ENCODE measurements at places on chromosomes 5 and 9.

GRCh38 chr9:80375477-80375876 is 803.7 kb downstream of the TLE4 start:
- DNase-seq = no peak

DNA sequence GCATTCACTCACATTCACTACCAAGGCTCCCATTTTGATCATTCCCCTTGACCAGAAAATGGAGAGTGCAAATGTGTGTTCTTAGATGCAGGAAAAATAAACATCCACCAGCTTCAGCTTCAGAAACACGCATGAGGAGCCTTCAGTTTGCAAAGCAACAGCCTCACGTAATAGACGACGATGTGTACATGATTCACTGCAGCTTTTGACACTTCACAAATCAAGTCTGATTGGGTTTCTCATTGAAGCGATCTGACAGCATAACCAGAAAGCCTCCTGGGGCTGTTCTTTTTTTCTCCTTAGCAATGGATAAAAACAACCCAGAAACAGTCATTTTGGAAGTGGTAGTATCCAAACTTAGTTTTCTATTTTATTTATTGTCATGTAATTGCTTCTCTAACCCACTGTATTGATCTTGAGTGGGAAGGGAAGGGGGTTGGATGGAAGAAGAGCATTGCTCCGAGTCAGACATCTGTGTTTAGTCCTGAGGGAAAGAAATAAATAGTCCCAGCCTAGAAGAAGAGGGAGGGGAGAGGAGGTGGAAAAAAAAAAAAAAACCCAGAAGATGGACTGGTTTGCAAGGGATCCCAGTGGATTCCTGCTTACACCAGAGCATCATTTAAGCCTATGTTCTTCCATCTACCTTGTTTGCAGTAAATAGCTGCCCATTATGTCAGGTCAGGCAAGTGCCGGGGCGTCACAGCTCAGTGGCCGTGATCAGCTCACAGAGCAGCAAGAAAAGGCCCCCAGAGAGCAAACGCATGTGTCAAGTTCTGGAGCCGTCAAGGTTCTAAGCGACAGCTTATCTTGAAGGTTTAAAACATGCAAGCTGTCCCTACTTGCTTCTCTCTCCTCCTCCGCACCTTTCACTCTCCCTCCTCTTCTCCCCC is 190.2 kb upstream of the SNX2 start:
- no peak for DNase-seq

- no peak for DNase-seq
These were observed 50.4 kb upstream of the APC start for GRCh38 chr5:112687306-112687705.

- no peak for DNase-seq
These were observed 34.4 kb downstream of the SHC3 start for GRCh38 chr9:89144238-89144637.

DNA sequence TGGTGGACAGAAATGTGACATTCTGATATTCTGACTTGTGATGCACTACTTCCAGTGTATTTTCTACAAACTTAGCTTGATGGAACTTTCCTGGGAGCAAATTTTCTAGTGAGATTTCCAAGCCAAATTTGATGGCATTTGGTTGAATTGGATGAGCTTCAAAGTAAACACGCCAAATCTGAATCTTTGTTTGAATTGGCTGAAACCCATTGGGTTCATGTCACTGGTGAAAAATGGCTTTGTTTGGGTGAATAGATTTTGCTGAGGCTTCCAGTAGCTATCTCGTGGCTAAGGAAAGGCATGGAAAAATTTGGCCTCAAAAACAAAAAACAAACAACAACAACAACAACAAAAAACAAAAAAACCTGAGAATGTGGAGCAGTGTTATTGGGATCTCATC is 271.1 kb upstream of the RPS23 start:
- no peak for DNase-seq

DNA sequence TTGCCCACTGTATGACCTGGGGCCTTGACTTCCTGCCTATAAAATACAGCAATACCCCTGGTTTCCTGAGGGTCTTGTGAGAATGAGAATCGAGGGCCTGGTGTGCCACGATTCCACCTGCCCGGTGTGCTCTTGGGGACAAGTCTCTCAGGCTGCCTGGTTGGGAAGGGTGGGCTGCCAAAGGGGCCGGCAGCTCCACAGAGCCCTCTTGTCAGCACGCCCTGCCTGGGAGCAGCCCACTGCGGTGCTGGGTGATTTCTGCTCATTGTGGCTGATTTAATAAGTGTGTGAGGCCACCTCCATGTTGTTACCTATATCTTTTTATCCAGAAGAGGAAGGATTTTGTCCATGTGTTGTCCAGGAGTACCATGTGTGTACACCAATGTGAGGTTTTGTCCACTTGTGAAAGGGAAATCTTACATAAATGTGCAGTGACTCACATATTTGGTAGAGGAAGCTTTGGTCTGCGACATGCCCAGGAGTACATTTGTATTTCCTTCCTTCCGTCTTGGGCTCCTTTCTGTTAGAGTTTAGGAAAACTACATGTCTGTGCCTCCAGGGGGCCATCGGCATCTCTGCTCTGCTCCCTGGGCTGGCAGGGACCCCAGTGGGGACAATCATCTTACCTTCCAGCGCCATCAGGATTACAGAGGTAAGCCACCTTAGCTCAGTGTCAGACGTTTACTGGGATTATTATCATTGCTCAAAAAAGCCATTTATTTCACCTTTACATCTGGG is 108.6 kb downstream of the PHF2 start:
- DNase-seq = no peak

GRCh38 chr5:115461506-115462290 is 82.9 kb downstream of the FEM1C start:
- DNase-seq = no peak

GRCh38 chr5:170963521-170963920 is 101.7 kb downstream of the RANBP17 start:
- DNase-seq = no peak

DNA sequence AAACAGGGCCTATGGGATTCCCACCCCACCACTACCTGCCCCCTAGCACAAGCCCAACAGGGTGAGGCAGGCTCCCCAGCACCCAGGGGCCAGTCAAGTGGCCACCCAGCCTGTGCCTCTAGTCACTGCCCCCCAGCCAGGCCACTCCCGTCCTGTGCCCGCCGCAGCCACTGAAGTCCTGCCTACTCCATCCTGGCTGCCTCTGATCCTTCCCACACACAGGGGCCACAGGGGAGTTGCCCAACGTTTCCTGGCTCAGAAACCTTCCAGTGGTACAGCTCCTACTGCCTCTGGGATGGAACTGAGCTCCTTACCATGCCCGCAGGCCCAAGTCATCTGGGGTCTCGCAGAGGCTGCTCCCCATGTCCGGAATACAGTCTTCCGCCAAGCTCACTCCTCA is 70.2 kb upstream of the STXBP1 start:
- DNase-seq = no peak

- DNase-seq = no peak
These were observed 73.6 kb downstream of the PIP5K1B start for GRCh38 chr9:68778635-68779034.

- DNase-seq = no peak
These were observed 108.1 kb downstream of the SEMA5A start for GRCh38 chr5:9437741-9438240.

- no peak for DNase-seq
These were observed 148.3 kb upstream of the NR3C1 start for GRCh38 chr5:143551820-143552251.

- DNase-seq = no peak
These were observed 159.4 kb upstream of the CCNH start for GRCh38 chr5:87572090-87572489.

GRCh38 chr5:109910874-109911273 is 221.1 kb downstream of the MAN2A1 start:
- DNase-seq = no peak

DNA sequence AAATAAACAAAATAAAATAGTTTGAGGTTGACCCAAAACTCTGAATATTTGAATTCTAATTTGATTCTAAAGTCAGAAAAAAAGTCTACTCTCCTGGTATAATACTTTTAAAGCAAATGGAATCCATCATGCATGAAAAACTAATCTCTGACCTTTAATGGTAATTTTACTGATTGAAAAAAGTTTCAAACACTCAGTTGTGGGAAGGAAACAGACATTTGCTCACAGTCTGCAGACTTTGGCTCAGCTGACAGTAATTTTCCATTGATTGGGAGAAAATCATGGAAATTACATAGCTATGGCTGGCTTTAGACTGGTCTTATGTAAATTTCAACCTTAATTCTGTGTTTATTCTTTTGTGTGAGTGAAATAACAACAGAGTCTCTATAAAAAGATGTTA is 574.3 kb downstream of the PDE4D start:
- DNase-seq = no peak

DNA sequence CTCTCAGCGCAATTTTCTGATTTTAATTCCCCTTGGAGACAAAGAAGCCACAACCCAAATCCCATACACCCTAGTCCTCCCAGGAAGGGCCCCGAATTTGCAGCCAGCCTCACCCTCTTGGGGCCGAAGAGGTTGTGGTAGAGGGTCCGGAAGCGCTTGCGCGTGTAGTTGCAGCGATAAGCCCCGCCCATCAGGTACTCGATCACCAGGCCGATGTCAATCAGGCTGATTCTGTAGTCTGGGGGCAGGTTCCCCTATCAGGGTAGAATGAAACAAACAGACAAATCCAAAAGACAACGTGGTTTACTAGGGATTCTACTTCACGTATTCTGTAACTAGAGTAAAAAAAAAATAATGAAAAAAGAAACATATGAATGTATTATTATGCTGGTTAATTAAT is 210.6 kb upstream of the KLF9 start:
- DNase-seq = no peak

DNA sequence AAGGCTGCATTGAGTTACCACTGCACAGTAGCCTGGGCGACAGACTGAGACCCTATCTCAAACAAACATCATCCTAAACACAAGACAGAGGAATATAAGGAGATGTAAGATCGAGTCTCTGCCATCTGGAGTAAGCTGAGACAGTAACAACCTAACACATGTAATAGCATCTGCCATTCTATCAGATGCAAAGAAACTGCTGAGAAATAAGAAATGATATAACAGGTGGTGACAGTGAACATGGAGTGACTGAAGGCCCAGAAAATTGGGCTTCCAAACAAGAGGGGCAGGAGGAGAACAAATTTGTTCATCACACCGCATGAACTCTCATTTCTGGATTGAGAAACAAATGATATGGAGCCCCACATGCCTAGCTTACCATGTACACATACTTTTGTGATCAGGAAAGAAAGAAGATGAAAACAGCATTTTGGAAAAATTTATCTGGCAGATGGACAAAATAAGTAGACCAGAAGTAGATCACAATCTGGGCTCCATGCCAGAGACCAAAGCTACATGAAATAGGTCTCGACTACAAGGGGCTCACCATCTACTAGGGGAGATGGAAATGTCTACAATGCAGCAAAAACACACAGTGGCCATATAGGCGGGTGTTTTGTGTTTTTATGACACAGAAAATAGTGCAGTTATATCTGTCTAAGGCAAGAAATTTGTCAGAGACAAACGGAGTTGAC is 45.5 kb downstream of the ECPAS start:
- no peak for DNase-seq

GRCh38 chr9:70035691-70036090 is 8.0 kb upstream of the MAMDC2 start:
- DNase-seq = no peak

DNA sequence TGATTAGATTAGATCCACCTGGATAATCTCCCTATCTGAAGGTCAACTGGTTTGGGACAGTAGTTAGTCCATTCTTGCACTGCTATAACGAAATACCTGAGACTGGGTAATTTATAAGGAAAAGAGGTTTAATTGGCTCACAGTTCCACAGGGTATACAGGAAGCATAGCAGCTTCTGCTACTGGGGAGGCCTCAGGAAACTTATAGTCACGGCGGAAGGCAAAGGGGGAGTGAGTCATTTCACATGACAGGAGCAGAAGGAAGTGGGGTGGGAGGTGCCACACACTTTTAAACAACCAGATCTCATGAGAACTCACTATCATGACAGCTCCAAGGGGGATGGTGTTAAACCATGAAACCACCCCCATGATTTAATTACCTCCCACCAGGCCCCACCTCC is 9.9 kb downstream of the C9orf40 start:
- peak; percentile 19 for DNase-seq

GRCh38 chr5:76720988-76721569 is 5.2 kb downstream of the F2R start:
- DNase-seq = no peak

- no peak for DNase-seq
These were observed 243.8 kb upstream of the PUM3 start for GRCh38 chr9:3087697-3088096.

All from activated T-cell treated with anti-CD3 and anti-CD28 coated beads for 4 hours (primary cell).